Amygdala (tissue), 56 donors: ENCODE measurements at places on chromosomes 16 and 17.

DNA sequence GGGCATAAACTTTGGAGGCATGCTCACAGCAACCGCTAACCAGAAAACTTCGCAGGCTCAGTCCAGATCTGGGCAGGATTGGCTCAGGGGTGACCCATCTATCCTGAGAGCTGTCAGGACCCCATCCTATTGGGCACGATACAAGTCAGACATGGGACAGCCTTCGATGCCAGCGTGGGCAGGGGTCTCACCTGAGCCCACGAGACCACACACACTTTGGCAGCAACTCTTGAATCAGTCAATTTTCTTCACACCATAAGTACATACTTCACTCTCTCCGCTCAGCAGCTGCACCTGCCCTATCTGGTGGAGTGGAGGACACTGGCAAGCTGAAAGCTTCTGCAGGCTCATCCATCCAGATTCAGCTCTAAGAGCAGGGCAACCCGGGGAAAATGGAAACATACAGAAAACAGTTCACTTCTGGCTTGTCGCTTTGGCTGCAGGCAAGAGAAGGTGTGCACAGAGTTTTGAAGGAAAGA, 48.3 kb downstream of the ZFHX3 start:
- no peak for DNase-seq

DNA sequence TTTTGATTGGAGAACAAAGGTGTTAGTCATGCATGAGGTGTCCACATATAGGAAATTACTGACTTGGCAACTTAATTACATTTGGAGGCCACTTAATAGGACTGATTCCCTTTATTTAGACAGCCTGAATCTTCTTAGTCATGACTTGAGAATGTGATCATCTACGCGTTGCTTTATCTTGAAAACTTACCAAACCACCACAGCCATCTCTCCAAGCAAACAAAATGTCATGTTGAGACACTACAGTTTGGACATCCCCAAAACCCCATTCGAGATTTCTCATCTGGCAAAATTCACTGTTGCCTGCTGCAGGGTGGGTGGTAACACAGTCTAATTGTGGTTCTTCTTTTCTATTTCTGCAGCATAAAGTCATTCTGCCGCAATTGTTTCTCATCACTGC, 176.5 kb upstream of the CDH5 start:
- no peak for DNase-seq

DNA sequence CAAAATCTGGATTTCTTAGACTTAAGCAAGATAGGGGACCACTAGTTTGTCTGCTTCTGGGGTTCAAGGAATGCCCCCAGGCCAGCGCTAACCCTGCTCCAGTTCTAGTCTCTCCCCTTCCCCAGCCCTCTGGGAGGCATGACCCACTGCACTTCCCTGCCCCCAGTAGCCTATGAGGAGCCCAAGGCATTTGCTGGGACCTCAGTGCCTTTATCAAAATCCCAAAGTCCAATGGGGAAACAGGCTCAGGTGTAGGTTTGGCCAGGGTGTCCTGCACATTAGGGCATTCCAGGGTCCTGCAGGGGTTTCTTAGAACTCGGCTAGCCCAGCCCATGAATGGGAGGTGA, 1.2 kb downstream of the IL4R start:
- DNase-seq = no peak

DNA sequence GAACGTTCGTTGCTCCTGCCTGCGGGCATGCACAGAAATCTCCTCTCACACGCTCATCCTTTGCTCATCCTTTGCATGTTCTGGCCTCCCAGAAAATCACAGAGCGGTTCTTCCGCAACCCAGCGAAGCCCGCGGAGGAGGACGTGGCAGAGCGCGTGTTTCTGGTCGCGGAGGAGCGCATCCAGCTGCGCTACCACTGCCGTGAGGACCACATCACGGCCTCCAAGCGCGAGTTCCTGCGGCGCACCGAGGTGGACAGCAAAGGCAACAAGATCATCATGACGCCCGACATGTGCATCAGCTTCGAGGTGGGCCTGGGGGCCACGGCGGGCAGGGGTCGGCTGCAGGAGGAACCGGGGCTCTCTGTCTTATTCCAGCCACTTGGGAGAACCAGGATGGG, 9.6 kb upstream of the KATNB1 start:
- DNase-seq = no peak

DNA sequence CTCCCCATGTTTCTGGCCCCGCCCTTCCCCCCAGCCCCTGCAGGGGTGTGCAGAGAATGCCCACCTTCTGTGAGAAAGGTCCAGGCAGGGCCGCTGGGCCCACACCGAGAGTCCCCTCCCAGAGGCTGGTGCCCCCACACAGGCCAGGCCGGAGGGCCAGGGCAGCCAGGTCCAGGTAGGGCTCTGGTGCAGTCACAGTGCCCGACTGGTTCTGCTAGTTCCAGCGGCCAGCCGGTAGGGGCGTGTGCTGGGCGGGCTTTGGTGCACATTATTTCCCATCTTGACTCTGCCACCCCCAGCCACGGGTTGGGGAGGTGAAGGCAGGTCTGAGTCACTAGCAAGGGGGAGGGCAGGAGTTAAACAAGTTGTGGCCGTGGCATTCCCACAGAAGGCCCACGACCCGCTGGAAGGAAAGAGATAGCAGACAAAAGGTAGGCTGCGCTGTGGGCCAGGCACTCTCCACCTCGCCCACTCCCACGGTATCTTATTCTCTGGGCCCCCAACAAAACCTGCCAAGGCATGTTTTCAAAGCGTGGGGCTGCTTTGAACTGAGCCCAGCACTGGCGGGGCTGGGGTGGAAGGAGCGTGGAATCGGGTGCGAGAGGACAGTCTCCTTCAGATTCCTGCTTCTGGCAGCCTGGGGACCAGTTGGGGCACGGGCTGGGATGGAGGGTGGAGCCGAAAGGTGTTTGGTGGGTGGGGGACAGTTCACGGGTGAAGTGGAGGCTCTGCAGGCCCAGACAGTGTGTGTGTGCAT, 1.9 kb downstream of the EPN3 start:
- DNase-seq = no peak

DNA sequence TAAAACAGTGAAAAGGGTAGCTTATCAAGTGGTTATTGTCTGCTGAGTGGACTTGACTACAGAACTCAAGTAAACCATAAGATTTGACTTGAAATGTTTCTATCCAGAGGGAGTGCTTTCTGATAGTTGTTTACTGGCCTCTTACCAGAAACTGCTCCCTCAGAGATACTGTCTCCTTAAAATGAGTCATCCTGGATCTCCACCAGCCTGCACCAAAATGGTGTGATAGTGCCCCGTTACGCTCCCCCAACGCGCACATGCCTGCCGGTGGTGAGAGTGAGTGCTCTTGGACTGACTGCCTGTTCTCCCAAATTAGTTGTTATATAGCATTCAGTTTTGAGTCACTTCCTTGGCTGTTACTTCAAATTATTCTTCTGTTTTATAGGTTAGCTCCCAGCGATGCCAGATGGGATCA, 22.9 kb downstream of the PRCD start:
- DNase-seq = no peak

- DNase-seq = peak; percentile 95
These were observed 238.7 kb upstream of the CIBAR2 start for GRCh38 chr16:85350973-85351372.

GRCh38 chr16:56462064-56462796, 10.9 kb downstream of the OGFOD1 start:
- no peak for DNase-seq

DNA sequence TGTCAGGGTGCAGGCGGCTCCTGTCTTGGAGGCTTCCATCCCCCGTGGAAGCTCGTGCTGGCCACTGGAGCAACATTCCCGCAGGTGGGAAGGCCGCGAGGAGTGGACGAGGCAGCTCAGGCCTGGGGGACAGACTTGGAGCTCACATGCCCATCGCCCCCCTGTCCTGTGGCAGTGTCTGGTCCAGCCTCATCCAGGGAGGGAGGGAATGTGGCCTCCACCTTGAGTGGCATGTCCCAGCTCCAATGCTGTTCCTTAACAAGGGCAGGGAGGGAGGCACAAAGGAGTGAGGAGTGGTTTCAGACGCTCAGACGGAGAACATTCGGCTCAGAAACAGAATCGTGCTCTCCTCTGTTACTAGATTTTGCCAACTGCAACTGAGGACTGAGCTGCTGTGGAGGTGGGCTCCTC, 159.4 kb upstream of the CHMP6 start:
- DNase-seq = peak; percentile 44

DNA sequence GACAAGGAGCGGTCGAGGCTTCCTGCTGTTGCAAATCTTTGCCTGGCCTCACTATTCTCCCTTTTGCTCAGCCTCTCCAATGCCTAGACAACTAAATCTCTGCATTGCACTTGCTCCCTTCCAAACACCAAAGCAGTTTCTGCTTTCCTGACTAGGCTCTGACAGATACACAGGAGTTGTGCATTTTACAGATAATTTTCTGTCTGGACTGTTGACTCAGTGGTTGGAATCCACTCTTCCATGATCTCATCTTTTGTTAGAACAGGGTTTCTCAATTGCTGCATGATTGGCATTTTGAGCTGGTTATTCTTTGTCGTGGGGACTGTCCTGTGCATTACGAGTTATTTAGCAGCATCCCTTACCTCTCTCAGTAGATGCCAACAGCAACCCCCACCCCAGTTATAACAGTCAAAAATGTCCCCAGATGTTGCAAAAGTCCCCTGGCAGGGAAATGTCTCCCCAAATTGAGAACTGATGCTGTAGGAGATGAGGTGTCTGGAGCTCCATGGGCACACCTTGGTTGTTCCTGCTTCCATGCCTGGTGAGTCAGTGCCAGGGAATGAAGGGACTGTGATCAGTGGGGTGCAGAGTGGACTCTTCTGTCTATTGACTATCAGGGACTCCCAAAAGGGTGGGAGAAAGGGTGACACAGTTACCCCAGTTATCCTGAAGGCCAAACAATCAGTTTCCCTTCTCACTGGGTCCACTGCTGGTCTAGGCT, 557.4 kb upstream of the PSMD7 start:
- DNase-seq = no peak

DNA sequence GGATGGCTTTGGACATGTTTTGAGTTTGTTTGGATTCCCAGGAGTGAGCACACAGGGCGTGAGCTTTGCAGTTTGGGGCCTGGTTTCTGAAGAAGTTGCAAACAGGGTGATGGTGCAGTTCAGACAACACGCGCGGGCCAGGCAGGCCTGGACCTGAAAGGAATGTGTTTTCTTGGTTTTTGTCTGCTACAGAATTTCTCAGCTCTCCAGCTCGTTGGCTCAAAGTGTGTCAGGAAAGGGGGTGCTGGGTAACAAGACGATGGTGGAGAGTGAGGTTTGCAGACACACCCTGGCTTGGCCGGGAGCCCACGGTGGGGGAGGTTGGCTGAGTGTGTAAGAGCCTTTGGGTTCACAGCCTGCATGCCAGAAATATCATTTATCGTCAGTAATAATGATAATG, 82.3 kb downstream of the CMIP start:
- DNase-seq = no peak

DNA sequence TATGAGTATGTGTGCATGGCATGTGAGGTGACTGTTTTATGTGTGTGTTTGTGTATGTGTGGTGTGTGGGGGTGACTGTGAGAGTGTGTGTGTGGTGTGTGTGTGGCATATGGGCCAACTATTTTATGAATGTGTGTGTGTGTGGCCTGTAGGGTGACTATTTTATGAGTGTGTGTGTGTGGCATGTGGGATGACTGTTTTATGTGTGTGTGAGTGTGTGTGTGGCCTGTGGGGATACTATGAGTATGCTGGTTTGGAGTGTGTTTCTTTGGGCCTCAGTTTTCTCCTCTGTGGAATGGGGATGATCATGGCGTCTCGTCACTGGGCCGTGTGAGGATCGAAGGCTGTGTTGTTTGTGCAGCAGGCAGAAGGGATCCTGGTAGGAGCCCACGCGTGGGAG, 152.1 kb upstream of the PLCG2 start:
- DNase-seq = no peak

GRCh38 chr16:69495821-69496220, 69.9 kb upstream of the NFAT5 start:
- DNase-seq = no peak

GRCh38 chr16:3095869-3096268, 3.2 kb downstream of the ZSCAN10 start:
- no peak for DNase-seq

DNA sequence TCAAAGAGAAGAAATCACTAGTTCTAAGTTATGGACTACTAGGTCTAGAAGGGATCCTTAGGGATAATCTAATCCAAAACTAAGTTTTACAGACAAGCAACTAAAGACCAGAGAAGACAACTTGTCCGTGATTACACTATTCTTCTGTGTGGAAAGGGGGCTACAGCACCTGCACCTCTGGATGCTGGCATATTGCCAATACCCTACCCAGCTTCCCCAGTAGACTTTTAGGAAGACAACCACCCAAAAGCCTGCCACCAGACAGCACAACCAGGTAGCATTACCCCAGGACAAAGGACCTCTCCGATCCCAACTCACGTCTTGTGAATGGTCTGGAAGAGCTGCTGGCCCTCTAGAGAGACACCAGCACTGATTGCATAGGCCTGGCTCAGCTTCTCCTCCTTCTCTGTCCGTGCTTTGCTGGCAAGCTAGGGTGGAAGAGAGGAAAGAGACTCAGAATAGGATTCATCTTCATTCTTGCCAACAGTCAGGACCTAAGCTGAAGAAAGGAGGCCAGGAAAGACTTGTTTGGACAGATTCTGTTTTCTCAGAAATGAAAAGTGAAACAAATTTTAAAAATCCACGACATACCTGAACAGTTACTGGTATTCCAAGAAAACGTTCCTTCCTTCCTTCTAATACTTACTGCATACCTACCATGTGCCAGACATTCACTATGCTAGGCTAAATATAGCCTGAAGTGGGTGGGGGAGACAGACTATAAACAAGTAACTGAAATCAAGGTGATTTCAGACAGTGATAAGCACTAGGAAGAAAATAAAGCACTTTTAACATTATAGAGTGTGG, 25.3 kb upstream of the TMEM101 start:
- DNase-seq = no peak

DNA sequence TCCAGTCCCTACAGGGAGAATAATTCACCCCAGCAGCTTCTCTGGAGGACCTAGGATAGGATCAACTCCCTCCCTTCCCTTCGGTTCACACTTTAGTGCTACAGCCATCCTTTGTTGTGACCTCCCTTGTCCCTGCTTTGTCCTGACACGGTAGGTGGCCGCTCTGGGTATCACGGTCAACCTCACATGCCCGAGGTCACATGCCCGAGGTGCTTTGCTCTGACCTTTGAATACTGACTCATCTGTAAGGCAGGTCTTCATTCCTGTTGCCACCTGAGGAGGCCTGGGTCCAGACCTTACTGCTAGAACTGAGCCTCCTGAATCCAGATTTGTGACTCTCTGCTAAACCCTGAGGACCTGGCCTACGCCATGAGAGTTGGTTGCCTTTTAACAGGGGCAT, 19.7 kb downstream of the ALKBH5 start:
- no peak for DNase-seq
